ENCODE measurements at places on chromosomes 16 and 17.

DNA sequence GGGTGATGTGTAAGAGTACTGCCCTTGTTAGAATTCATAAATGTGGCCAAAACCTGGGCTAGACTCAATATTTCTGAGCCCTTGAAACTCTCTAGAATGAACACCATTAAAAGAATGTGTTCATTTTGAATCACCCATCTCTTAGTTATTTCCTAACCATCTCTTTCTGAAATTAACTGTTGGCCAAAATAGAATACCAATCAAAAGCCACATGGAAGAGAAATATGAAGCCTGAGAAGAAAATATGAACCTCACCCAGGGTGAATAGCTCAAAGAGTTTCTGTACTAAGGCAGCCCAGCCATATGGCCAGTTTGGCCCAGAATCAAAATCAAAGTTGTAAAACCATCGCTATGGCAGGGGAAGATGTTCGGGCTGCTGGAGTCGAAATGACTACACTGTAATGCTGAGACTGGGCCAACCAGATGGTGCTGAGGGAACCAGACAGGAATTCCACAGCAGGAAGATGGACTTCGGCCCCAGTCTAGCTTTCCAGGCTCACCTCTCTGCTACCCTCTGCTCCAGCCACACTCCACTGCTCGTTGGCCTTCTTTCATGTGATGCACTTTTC is 154.3 kb upstream of the ZFHX3 start:
- no peak for DNase-seq

GRCh38 chr16:27690608-27691007 is 140.7 kb downstream of the KATNIP start:
- peak; percentile 28 for DNase-seq

DNA sequence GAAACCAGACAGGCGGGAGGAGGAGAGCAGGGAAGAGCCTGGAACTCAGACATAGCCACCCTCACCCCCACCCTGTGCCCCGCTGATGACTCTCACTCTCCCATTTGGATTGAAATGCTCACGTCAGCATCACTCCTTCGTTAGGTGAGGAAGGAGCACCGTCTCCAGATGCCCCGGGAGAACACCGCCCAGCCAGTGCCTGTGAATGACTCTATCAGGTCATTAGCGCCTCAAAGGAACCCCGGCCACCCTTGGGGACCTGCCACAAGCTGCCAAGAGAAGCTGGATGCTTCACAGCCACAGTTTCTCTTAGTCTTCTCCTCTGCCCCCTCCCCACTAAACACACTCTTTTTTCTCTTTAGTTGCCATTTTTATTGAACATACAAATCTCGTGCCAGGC is 66.0 kb downstream of the CACNG3 start:
- DNase-seq = no peak

- DNase-seq = peak; percentile 71
Observed at GRCh38 chr16:1691276-1691675, 13.2 kb downstream of the JPT2 start.

- DNase-seq = no peak
Observed at GRCh38 chr16:31223044-31223443, 6.1 kb upstream of the PYDC1 start.

GRCh38 chr16:4002121-4002520 is 114.1 kb downstream of the ADCY9 start:
- no peak for DNase-seq

DNA sequence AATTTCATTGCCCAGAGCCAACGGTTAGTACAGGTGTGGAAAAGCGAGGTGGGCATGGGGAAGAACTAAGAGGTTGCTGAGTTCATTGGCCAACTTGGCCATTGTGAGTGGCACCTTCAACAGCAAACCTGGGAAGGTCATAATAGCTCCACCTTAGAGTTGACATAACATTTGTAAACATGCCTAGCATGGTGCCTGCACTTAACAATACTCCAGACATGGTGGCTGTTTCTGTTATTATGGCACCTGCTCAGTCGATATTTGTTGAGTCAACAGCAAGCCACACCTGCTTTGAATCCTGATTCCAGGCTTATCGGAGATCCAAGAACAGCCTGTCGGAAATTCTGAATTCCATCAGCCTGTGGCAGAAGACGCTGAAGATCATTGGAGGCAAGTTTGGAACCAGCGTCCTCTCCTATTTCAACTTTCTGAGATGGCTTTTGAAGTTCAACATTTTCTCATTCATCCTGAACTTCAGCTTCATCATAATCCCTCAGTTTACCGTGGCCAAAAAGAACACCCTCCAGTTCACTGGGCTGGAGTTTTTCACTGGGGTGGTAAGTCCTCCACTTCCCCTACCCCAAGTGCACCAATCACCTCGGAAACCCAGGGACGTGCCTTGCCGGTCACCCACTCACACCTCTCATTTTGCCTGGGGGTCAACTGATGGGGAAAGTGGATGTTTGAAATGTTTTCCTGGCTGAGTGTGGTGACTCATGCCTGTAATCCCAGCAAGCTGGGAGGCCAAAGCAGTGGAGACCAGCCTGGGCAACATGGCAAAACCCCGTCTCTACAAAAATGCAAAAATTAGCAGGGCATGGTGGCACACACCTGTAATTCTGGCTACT is 46.0 kb downstream of the TMC5 start:
- DNase-seq = no peak

GRCh38 chr16:68399456-68399855 is 48.9 kb downstream of the SMPD3 start:
- no peak for DNase-seq

DNA sequence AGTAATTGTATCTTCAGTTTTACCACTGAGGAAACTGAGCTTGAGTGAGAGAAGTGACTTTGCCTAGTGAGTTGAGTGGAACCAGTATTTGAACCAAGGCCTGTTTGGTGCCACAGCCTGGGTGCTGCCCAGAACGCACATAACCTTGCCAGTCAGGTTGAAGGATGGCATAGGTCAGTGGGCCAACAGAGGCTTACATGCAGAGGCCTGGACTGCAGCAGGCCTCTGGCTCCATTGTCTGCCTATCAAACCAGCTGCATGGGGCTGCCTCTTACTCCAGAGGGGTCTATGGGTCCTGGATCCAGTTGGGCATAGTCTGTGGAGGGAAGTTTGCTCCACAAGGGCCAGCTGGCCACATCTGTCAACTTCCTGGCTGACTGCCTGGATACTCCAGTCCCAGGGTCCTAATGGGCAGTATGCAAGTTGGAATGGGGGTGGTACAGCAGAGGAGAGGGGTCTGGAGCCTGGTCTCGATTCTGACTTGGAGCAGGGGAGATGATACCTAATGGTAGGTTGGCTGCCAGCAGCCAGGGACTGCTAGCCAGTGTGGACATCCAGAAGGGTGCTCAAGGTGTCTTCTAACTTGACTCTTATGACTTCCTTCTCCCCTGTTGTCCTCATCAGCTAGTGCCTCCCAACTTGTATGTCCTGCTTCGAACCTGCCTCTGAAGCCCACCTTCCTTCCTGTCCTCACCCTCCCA is 11.1 kb upstream of the RNF112 start:
- no peak for DNase-seq

All from ACHN (cell line).